ENCODE measurements at places on chromosomes 12 and 14. TPM values are rescaled to one million over a fixed set of nuclear protein-coding genes. Genes with fewer than 3 reads are reported as not detected.

DNA sequence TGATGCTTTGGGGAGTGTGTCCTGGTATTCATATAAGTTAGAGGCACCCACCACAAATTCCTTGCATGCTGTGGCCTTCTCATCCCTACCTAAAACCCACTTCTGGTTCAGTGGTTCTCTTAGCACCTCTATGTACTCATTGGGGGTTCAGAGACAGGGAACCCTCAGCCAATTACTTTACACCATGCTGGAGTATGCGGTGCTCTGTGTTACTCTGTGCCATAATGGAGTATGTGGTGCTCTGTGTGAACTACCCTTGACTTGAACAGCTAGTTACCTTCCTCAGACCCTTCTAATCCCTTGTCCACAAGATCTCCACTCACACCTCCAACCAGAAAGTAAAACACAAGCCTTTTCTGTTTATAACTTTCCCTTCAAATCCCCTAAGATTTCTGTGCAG, 172.5 kb upstream of the E2F7 start:
- DNase-seq, result no peak
- H3K4me3 ChIP-seq, result no peak overlapping the region
- no peaks in the 10 kb centered on the region for H3K27me3 ChIP-seq
- H3K27ac ChIP-seq, result no peak overlapping the region
- no peaks in the 10 kb centered on the region for H3K36me3 ChIP-seq

DNA sequence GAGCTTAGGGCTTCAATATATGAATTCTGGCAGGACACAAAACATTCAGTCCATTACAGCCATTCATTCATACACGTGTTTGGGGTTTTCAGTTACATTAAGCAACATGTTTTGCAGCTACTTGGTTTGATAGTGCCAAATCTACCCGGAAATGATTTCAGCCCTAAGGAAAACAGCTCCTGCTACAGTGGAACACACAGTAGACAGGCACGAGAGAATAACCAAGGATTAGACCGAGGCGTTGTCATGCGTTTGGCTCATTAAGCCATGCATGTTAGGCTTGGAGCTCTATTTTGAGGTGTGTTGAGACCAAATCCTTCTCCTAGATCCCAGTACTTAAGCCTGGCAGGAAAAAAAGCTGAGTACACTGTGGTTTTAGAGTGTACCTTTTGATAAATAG, 177.4 kb downstream of the PRKCH start:
- H3K4me1 ChIP-seq, result peaks cover 9% of the 10 kb centered on the region
- no peak for DNase-seq
- H3K27me3 ChIP-seq, result no peaks in the 10 kb centered on the region
- peak overlapping the region; percentile 1 for H3K27ac ChIP-seq
- no peak overlapping the region for H3K4me3 ChIP-seq

DNA sequence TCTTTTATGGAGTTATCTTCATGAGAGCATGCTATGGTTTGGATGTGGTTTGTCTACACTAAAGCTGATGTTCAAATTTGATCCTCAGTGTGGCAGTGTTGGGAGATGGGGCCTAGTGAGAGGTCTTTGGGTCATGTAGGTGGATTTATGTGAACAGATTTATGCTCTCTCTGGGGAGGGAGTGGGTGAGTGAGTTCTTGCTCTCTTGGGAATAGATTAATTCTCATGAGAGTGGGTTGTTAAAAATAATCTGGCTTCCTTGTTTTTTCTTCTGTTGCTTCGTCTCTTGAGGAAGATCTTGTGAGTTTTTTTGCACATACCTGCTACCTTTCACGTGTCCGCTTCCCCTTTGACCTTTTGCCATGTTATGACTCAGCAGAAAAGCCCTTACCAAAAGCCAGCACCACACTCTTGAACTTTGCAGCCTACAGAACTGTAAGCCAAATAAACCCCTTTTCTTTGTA, 20.5 kb downstream of the DERA start:
- no peak overlapping the region for H3K27ac ChIP-seq
- peaks cover 12% of the 10 kb centered on the region for H3K4me1 ChIP-seq
- no peaks in the 10 kb centered on the region for H3K36me3 ChIP-seq
- H3K27me3 ChIP-seq, result no peaks in the 10 kb centered on the region
- DNase-seq, result no peak
- no peak overlapping the region for H3K4me3 ChIP-seq

- H3K36me3 ChIP-seq, result no peaks in the 10 kb centered on the region
- H3K4me3 ChIP-seq, result no peak overlapping the region
- H3K27me3 ChIP-seq, result no peaks in the 10 kb centered on the region
- DNase-seq, result no peak
- H3K27ac ChIP-seq, result no peak overlapping the region
- H3K4me1 ChIP-seq, result no peaks in the 10 kb centered on the region
These were observed 51.5 kb upstream of the DYNC1H1 start for GRCh38 chr14:101912841-101913240.

GRCh38 chr14:92637864-92638263, 110.6 kb downstream of the LGMN start:
- no peaks in the 10 kb centered on the region for H3K4me1 ChIP-seq
- DNase-seq, result no peak
- no peaks in the 10 kb centered on the region for H3K27me3 ChIP-seq
- H3K27ac ChIP-seq, result no peak overlapping the region
- H3K4me3 ChIP-seq, result no peak overlapping the region

GRCh38 chr14:76844223-76844622, 18.0 kb downstream of the LRRC74A start:
- peaks cover 26% of the 10 kb centered on the region for H3K27me3 ChIP-seq
- H3K27ac ChIP-seq, result peak overlapping the region; percentile 55
- H3K36me3 ChIP-seq, result no peaks in the 10 kb centered on the region
- peak; percentile 74 for DNase-seq

DNA sequence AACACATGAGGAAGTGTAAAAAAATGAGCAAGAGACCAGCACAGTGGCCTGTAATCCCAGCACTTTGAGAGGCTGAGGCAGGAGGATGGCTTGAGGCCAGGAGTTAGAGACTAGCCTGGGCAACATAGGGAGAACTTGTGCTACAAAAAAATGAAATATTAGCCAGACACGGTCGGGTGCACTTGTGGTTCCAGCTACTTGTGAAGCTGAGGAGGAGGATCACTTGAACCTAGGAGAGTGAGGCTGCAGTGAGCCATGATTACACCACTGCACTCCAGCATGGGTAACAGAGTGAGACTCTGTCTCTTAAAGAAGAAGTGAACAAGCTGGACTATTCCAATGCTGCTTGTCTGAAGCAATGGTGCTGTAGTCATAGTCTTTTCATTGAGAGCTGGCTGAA, 36.3 kb upstream of the MAP3K9 start:
- no peak overlapping the region for H3K27ac ChIP-seq
- no peak for DNase-seq
- peaks cover 2% of the 10 kb centered on the region for H3K27me3 ChIP-seq
- no peaks in the 10 kb centered on the region for H3K4me1 ChIP-seq

DNA sequence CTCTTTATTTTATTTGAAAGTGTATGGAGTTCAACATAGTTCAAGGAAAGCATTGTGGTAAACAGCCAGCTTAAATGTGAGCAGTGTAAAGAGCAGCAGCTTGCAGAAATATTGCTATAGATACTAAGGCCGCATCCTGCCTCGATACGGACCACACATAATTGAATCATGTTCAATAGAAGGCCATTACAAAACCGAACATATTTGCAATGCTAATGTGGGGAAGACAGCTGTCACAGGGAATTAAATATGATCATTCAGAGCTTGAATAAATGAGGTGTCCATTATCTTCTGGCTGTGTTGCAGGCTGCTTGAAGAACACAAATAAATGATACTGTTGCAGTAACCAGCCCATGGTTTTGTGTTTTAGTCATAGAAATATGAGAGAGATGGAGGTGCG, 173.2 kb downstream of the BRMS1L start:
- no peaks in the 10 kb centered on the region for H3K4me1 ChIP-seq
- no peak overlapping the region for H3K4me3 ChIP-seq
- no peak for DNase-seq
- H3K27me3 ChIP-seq, result no peaks in the 10 kb centered on the region
- H3K27ac ChIP-seq, result no peak overlapping the region
- H3K36me3 ChIP-seq, result no peaks in the 10 kb centered on the region

GRCh38 chr12:82109243-82109642, 248.9 kb downstream of the CCDC59 start:
- H3K36me3 ChIP-seq, result no peaks in the 10 kb centered on the region
- no peaks in the 10 kb centered on the region for H3K27me3 ChIP-seq
- H3K4me1 ChIP-seq, result no peaks in the 10 kb centered on the region
- H3K27ac ChIP-seq, result no peak overlapping the region

DNA sequence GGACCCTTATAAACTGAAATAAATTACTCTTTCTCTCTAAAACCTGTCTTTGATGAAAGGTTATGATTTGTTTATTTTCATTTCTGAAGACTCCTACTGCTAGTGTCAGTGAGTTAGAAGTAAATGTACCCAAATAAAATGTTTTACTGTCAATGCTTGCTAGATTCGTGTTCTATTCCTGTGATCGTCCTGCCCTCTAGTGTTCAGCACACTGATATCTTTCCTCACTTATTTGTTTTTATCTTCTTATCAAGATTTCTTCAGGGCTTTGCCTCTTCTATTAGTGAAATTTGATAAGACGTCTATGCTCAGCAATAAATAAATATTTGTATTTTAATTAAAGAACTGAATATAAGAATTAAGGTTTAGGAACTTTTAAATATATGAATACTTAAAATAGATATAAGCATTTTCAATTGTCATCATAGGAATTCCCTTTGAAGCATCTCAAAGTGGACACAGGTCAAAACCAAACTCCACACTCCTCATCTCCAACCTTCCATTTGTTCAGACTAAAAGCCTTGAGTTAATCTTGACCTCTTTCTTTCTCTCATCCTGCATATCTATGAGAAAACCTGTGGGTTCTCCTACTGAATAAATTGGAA, 75.8 kb downstream of the C12orf50 start:
- H3K4me1 ChIP-seq, result no peaks in the 10 kb centered on the region
- no peaks in the 10 kb centered on the region for H3K36me3 ChIP-seq
- DNase-seq, result no peak
- H3K27ac ChIP-seq, result no peak overlapping the region

DNA sequence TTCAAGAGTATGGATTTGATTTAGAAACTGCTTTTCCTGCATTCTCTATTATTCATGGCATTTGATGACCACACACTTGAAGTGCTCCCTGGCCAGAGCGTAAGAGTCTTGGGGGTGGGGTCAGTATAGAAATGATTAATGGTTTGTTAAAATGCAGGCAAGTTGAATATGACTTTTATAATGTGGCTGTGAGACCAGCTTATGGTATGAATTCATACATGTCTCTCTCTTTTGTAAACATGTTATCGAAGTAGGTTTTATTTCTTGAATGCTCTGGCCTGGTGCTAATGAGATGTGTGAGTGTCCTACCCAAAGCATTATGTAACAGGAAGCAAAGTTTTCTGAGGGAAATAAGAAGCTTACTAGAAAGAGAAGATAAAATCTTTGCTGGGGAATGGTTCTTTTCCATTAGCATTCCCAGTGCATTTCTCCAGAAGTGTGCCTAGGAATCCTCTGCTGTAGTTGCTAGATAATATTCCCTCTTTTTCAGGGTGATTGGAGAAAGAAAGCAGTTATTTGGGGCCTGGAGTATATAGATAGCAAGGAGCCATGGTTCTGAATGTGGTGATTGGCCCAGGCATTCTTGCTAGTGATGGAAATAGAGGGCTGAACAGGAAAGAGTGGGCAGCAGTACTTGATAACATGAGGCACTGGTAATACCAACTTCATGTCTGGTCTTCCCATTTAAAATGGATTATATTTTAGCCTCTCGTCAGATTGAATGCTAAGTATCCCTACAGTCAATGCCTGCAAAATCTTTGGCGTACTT, 289.7 kb downstream of the RAD51B start:
- H3K4me1 ChIP-seq, result peaks cover 6% of the 10 kb centered on the region
- H3K4me3 ChIP-seq, result no peak overlapping the region
- no peak overlapping the region for H3K27ac ChIP-seq

- no peaks in the 10 kb centered on the region for H3K27me3 ChIP-seq
- DNase-seq, result no peak
- H3K27ac ChIP-seq, result peak overlapping the region; percentile 100
- peaks cover 44% of the 10 kb centered on the region for H3K36me3 ChIP-seq
- no peak overlapping the region for H3K4me3 ChIP-seq
- H3K4me1 ChIP-seq, result peaks cover 13% of the 10 kb centered on the region
These were observed 6.3 kb downstream of the ZFP36L1 start for GRCh38 chr14:68786491-68787091.

Gene LRRC43
- 0.05 TPM for polyA plus RNA-seq

Gene C3AR1
- 0.91 TPM for polyA plus RNA-seq

Gene DBX2
- polyA plus RNA-seq, result not detected

Gene TAS2R50
- polyA plus RNA-seq, result not detected
